Stimulated activated CD4-positive, alpha-beta T cell treated with anti-CD3 and anti-CD28 coated beads, TNF-alpha, amount 100 ng/mL, for 48 hours (primary cell): ENCODE measurements at places on chromosomes 7 and 10.

DNA sequence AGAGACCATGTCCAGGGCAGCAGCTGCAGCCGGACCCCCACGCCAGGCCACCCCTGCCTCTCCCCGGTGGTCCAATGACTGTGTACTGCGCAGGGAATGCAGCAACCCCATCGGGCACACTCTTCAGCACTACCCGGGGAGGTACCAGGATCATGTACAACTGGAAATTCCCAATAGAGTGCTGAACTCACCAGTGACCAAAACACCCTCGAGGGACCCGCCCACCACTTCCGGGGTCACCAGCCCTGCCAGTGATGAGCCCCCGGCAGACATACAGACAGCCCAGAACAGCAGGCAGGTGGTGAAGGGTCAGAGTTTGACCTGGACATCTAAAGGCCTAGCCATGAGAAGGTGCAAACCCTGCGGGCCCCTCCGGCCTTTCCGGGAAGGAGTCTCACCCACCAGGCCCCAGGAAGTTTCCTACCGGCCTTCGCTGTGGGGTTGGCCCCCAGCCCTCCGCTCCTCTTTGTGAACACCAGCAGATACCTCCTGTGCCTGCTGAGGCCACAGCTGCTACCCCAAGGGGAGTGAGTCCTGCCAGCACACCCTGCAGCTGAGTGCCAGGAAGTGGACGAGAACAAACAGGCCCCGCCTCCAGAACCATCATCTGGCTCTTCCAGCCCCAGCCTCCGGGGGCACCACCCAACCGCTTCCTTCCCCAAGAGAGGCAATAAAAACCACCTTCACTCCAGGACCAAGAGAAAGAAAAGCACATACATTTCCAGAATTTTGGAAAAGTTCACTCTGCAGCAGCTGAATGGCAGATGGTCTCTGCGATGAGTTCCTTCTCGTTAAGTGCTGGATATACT lies 5.0 kb upstream of the ANKRD61 start:
- DNase-seq = peak; percentile 17

- DNase-seq = no peak
These were observed 25.8 kb upstream of the SH2B2 start for GRCh38 chr7:102260856-102261255.

GRCh38 chr7:44617225-44617890 lies 10.9 kb downstream of the OGDH start:
- no peak for DNase-seq

DNA sequence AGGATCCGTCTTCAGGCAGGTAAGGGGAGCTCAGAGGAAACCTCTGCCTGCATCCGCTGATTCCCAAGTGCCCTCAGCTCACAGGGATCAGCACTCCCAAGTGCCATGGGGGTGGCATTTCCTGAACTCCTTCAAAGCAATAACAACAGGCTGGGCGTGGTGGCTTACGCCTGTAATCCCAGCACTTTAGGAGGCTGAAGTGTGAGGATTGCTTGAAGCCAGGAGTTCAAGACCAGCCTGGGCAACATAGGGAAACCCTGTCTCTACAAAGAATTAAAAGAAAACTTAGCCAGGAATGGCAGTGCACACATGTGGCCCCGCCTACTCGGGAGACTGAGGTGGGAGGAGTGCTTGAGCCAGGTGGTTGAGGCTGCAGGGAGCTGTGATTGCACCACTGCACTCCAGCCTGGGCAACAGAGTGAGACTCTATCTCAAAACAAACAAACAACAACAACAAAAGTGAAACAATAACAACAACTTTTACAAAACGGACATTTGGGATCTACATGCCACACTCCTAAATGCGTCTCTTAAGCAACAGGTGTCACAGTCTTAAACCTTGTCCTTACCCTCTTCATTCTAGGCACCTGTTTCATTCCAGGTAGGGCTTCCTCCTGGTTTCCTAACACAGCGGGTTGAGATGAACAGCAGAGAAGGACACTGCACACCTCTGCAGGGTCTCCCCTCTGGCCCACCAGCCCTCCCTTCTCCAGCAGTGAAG lies 73.8 kb downstream of the PAXIP1 start:
- no peak for DNase-seq

DNA sequence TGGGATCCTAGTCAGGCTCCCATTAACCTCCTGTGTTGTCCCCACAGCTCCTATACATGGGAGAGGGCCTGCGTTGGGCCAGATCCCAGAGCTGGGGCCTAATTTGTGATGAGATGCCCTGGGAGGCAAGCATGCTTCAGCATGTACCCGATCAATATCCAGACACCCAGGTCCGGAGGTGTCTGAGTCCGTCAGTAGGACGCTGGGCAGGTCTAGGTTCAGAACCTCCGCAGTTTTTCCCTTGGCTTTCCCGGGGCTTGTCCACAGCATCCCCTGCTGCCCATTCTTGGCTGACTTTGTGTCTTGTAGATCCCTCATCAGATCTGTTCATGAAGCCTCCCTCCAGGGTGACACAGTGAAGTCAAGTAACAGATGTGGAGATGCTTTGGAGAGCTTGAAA lies 32.7 kb upstream of the RBAK start:
- no peak for DNase-seq

GRCh38 chr7:128814499-128814898 lies 15.7 kb upstream of the FLNC start:
- DNase-seq = no peak

DNA sequence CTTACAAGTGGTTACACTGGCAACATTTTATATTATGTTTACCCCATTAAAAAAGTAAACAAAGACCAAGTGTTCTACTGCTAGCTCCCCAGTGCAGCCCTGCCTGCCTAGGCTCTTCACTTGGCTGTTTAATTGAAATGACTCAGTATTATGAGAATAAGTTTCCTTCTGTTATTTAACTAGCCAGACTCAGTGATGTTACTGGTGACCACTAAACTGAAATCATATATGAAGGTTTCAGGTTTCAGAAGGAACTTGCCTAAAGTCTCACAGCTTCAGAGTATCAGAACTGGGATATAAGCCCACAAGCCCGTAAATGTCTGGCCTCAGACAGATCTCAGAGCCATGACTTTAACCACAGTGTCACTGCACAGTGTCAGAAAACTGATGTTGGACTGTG lies 66.8 kb upstream of the EXOC4 start:
- DNase-seq = no peak

- no peak for DNase-seq
These were observed 606.0 kb downstream of the ARL4A start for GRCh38 chr7:13293264-13294002.

- DNase-seq = no peak
These were observed 1.8 kb downstream of the NKX2-3 start for GRCh38 chr10:99534450-99534938.

DNA sequence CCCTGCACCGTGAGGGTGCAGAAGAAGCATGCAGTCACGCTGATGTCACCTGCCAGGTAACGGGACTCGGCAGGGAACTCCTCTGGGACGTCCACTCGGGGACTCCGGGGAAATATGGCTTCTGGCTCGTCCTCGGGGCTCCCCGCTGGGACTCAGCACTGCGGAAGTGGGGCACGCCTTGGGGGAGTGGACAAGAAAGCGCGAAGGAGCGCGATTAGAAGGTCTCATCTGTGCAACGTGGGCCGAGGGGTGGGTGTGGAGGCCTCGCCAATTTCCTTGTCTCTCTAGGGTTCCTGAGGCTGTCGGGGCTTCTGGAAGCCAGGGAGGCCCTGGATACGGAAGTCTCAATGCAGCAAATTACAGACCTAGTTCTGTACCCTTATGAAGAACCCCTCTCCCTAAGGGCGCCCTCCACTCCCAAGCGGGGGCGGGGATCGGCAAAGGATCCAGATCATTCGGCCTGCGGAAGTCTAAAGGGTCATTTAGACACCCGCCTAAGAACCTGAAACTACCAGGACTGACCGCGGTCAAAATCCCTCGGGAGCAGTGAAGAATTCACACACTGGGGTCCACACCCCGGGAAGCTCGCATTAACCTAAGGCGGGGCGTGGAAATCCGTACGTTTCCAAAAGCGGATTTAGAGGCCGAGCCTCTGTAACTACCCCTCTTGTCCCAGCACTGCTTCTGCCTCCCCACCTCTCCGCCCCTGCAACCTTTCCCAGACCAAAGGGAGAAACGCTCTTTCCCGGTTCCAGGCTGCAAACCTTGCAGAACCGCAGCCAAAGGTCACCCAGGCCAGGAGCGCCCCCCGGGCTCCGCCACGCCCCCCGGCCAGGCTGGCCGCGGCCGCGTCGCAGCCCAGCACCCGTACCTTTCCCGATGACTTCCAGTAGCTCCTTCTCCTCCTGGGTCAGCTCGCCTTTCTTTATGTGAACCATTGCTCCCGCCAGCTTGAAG lies 640 bp downstream of the ANKMY2 start:
- DNase-seq = peak; percentile 20

DNA sequence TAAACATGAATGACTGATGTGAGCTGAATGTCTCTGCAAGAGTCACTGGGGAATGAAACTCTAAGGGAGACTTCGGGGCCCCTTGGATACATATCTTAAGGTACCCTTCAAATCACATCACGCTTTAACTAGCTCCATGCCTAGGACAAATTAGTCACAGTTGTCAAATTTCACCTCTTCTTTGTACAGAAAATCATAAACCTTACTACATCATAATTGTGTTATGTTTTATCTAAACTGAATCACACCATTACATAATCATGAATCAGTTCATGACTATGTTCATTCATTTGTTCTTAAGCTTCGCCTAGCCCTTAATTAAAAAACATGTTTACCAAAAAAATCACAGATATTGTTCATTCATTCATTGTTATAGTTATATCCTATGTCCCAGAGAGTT lies 2.1 kb upstream of the SLC13A1 start:
- DNase-seq = no peak

- no peak for DNase-seq
These were observed 13.6 kb downstream of the PNLIPRP2 start for GRCh38 chr10:116634126-116634975.

DNA sequence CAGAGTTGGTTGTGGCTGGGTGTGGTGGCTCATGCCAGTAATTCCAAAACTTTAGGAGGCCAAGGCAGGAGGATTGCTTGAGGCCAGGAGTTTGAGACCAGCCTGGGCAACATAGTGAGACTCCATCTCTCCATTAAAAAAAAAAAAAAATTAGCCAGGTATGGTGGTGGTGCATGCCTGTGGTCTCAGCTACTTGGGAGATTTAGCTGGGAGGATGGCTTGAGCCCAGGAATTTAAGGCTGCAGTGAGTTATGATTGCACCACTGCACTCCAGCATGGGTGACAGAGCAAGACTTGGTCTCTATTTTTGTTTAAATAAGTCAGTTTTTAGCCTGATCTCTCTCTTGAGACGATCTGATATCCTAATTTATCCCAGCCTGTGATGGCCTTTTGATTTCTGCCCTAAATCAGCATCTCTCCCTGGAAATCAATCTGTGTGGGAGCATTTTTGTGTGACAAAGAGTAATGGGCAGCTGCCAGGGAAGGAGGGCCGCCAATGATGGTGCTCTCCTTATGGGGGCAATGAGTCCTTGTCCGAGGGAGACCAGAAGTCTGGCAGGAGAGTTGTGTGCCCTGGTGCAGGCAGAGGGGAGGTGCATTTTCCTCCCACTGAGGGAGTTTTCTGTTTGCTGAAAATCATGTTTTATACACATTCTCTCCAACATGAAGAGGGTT lies 111.0 kb downstream of the NRP1 start:
- no peak for DNase-seq

GRCh38 chr10:23413629-23414089 lies 25.2 kb upstream of the OTUD1 start:
- DNase-seq = no peak

GRCh38 chr10:110392868-110393740 lies 88.4 kb upstream of the SMNDC1 start:
- DNase-seq = no peak

- no peak for DNase-seq
These were observed 122.9 kb downstream of the SH3PXD2A start for GRCh38 chr10:103732339-103733044.

- no peak for DNase-seq
These were observed 35.1 kb downstream of the UMAD1 start for GRCh38 chr7:7675686-7676085.
